ENCODE measurements at places on chromosomes 2 and 18. TPM values are rescaled to one million over a fixed set of nuclear protein-coding genes. Genes with fewer than 3 reads are reported as not detected.

Gene ZEB2
- 8.6 TPM for total RNA-seq

Gene KIAA2012
- not detected for total RNA-seq

Gene DSC2
- total RNA-seq, result 1.00 TPM

Gene INO80D
- total RNA-seq, result 1.5 TPM

Gene SNED1
- 1.1 TPM for total RNA-seq

Gene KLHL30
- 0.16 TPM for total RNA-seq

Gene GALR1
- not detected for total RNA-seq
